Activated CD4-positive, alpha-beta T cell treated with anti-CD3 and anti-CD28 coated beads, Interleukin-2, amount 50 U/mL, for 48 hours (primary cell): ENCODE measurements at places on chromosomes 4 and X.

DNA sequence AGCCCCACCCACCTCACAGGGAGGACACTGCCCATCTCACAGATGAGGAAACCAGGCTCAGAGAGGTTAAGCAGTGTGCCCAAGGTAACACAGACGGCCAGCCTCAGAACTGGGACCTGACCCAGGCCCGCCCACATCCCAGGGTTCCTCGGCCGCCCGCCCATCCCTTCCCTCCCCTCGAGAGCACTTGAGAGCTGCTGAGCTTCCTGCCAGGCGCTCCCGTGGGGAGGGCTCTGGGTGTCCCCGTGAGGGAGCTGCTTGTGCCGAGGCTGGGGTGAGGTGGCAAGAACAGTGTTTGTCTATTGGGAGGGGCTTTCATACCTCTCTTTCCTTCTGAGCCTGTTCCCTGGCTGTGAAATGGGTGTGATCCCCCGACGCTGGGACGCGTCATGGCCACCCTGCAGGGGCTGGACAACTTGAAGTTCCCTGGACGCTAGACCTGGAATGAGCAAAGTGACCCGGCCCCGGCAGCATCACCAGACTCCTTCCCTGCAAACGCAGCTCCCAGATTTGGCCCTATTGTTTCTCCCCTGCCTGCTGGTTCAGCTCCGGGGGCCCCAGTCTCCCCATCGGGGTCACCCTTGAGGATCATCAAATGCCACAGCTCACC is 204.9 kb downstream of the AFAP1 start:
- no peak for DNase-seq

DNA sequence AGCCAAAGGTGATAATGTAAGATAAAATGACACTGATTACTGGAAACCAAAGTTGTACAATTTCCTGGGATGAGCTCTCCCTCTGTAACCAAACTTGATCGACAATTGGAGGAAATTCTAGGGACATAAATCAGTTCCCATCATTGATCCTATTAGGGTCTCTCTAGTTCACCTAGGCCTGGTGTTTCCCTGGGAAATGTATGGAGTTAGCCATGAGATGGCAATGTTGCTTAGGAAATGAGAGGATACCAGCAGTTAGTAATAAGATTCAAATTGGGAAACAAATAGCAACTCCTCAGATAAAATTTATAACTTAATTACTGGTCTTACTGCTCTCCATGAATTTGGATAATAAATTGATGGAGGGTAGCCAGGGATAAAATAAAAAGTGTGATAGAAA is 52.2 kb downstream of the SPATA18 start:
- no peak for DNase-seq

DNA sequence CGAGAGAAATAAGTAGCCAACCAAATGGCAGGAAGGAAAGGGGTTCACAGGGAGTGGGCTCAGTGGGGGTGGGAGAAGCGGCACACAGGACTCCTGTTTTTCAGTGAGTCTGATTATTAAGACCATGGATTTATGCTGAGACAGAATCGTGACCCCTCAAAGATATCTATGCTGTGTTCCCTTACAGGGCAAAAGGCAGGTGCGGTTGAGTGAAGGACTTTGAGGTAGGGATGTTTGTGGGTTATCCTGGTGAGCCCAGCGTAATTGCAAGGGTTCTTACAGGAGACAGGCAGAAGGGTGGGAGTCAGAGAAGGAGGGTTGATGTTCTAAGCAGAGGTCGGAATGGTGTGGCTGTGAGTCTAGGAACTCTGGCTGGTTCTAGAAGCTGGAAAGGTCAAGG is 73.0 kb downstream of the EVC start:
- no peak for DNase-seq

DNA sequence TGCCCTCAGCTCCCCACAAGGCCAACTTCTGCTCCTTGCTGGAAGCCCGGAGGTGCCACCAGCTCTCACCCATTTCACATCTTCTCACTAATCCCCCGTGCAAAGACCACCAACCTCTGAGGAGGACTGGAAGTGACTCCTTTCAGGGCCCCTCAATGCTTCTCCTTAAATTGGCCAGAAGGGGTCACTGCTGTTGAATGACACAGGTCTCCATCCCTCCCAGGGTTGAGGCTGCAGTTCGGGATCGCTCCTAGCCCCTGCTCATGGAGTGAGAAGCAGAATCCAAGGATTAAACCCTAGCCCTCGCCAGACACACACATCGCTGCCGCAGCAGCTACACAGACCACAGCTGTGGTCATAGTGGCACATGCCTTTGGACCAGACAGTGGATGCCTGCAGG is 279.5 kb upstream of the TAPT1 start:
- DNase-seq: no peak

DNA sequence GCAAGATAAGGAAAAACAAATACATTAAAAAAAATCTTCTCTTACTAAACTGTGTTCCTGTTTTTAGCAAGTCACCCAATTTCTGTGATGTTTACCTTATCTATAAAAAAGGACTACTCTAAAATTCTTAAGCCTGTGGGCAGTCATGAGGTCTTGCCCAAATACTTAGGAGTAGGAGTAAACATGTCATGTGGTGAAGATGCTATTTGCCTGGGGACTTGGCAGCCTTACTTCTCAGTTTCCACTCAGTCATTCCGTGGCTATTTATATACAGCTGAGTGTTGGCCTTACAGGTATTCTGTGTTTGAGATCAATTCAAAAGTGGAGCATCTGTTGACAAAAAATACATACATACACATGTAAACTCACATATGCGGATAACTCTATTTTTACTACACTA is 89.9 kb upstream of the TLR2 start:
- DNase-seq: no peak

GRCh38 chr4:37650481-37650880 is 35.7 kb downstream of the RELL1 start:
- no peak for DNase-seq

DNA sequence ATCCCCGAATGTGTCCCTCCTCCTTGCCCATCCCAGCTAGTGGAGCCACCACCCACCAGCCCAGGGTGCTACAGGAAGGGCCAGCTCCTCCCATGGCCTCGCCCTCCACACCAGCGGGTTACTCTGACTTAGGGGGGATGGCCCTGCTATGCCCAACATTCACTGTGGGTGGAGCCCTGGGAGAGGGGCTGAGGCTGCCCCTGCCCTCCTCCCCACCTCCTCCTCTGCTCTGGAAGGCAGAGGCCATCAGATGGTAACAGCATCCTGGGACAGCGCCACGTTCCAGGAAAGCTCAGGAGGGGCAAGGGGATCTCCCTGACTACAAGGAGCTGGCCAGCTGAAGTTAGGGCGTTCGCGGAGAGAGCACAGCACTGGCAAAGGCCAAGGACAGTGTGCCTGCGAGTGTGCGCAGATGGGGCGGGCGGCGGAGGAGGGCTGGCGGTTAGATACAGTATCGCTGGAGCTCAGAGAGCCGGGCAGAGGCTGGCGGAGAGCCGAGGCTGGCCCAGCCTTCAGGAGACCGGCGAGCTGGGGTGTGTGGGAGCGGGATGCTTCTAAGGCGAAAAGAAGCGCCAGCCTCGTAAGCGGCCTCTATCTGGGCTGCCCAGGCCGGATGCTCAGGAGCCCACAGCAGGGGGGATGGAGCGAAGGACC is 1.5 kb downstream of the JAKMIP1 start:
- DNase-seq: peak; percentile 33

GRCh38 chr4:136554033-136554432 is 978.3 kb downstream of the PCDH18 start:
- DNase-seq: no peak

DNA sequence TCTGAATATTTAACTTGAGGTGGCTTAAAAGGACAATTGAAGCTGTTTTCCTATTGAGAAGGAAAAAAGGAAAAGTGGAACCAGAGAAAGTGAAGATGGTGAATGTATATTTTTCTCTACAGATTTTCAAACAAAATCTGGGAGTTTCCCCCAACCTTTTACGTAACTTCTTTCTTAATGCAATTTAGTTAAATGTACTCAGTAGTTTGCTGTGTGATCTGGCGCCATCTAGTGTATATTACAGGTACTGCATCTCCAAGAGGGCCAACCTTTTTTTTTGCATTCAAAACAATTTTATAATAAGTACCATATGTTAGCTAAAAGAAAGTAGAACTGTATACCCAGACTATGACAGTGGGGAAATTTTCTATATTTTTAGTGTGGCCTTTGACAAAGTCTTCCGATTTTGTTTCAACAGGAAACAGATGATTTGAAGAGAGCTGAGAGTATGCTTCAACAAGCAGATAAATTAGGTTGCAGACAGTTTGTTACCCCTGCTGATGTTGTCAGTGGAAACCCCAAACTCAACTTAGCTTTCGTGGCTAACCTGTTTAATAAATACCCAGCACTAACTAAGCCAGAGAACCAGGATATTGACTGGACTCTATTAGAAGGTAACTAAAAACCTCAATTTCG is 82.0 kb downstream of the PLS3 start:
- DNase-seq: peak; percentile 17

GRCh38 chr4:94561249-94562024 is 109.7 kb downstream of the PDLIM5 start:
- DNase-seq: no peak

GRCh38 chrX:135170877-135171519 is at the start of gene CT55:
CT55 (minus strand) TSS chrX:135171398; CDS start chrX:135171171, 227 bp downstream.
- DNase-seq: no peak

- no peak for DNase-seq
These were observed 748.6 kb downstream of the CCSER1 start for GRCh38 chr4:90875791-90876190.

- DNase-seq: no peak
These were observed 68.0 kb downstream of the TMA16 start for GRCh38 chr4:163562496-163562895.

GRCh38 chrX:13430136-13430827 is 110.4 kb upstream of the ATXN3L start:
- no peak for DNase-seq

DNA sequence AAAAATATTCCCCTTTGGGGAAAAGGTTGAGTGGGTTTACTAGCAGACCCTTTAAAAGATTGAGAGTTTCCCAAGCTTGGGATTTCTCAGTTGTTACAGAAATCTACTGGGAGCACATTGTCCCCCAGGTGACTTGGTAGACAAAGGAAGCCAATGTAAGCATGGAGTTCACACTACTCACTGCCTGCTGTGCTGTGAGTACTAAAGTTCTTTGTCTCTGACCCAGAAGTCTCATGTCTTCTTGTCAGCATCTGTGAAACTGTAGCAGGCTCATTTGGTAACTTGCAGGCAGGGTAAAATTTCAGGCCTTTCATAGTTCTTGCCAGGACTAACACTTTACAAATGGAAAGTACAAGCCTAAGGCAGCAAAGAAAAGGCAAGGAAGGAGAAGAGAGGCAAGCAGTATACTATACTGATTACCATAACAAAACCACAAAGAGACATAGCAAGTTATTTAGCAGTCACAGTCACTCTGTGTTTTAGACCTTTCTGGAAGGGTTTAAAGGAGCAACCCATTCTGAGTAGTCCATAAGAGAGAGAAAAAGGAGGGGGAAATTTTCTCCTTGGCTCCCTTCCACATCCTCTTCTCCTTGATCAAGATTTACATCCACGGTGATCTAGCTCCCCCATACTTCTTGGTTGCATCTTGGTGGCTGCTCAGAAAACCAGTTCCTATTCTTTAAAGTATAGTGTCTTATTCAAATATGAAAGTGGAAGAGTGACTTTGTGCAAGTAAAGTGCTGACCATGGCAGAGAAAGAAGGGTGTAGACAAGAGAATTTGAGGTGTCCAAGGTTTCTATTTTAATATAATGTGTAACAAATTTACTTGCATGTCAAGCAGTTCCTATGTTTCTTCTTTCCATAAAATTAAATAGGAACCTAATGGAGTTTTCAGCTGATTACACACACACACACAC is 160.0 kb upstream of the PDE5A start:
- DNase-seq: no peak

DNA sequence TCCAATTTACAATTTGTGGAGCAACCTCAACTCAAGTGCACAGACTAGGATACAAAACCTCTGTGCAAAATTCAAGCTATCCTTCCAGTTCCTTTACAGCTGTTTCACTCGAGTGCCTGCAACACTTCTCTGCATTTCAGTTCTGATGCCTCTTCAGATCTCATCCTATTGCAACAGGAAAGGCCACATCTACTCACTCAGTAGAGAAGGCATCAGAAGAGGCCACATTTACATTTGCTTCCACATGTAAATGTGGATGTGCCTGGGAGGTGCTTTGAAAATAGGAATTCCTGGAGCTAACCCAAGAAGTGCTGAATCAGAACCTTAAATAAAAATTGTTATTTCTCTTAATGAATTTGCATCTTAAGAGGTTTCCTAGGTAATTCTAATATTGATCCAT is 45.8 kb upstream of the SERTM2 start:
- DNase-seq: no peak

DNA sequence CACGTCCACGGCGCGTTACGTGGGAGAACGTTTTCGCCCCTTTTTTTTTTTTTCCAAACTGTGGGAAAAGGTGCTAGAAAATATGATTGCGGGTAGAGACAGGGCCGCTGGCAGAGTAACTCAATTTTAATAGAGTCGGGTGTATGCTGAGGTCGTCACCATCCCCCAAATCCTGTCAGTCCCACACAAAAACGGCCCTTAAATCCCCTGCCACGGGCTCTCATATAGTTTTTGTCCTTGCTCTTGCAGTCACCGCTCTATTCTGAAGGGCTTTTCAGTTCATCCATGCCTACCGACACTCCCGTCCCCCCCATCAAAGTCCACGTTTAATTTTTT is 796 bp upstream of the MED14 start:
- no peak for DNase-seq

DNA sequence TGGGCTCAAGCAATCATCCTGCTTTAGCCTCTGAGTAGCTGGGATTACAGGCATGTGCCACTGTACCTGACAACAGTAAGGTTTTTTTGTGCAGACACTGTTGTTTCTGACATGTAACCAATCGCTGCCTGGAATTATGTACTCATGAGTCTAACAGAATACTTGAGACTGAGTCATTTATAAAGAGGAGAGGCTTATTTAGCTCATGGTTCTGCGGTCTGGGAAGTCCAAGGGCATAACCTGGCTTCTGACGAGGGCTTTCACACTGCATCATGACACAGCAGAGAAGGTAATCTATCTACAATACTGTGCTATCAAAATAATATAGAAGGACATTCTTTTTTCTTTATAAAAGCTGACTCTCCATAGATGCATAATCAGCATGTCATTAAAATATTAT is 115.5 kb upstream of the STOX2 start:
- DNase-seq: no peak

- peak; percentile 26 for DNase-seq
These were observed 777 bp upstream of the CASK start for GRCh38 chrX:41923978-41924683.

- DNase-seq: no peak
These were observed 227.6 kb downstream of the NR3C2 start for GRCh38 chr4:148214529-148215166.

DNA sequence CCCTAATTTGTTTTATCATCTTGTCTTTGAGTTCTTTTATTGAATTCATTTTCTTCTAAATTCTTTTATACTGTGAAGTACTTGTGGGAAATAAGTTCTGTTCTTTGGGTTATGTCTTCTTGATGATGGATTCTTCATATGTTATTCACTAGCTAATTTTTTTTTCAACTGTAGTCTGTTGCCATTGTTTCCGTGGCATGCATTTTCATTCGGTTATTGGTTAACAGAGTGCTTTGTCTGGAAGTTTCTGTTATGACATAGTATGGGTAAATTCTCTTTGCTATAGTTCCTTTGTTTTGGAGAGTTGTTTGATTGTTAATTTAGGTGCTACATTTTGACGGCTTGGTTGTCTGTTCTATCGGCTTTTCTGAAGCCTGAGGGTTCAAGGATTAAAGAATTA is 184.9 kb upstream of the AADAT start:
- DNase-seq: no peak
